ENCODE measurements at places on chromosomes 7 and 10.

DNA sequence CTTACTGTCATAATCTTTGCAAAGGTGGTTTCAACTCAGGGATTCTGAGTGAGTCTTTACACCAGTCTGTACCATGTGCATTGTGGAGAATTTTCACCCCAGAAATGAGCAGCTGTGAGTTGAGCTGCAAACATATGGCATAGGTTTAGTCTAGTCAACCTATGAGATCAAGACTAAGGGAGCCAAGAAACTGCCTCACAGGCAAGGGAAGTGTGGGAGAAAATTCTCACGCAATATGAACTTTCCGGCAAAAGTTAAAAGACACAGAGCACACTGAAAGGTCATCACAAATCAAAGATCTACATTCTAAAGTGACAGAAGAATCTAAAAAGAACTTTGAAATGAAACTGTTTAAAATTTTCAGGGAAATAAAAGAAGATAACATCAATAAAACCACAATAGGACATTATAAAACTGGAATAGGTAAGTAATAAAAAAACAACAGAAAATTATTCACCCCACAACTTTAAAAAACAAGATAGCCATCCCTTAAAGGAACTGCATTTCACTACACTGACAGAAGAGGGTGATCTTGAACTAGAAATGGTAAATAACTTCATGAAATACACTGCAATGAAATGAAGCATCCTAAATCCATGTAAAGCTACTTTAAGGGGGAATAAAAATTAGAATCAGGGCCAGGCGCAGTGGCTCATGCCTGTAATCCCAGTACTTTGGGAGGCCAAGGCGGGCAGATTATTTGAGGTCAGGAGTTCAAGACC is 63.5 kb downstream of the LGI1 start:
- DNase-seq = no peak

DNA sequence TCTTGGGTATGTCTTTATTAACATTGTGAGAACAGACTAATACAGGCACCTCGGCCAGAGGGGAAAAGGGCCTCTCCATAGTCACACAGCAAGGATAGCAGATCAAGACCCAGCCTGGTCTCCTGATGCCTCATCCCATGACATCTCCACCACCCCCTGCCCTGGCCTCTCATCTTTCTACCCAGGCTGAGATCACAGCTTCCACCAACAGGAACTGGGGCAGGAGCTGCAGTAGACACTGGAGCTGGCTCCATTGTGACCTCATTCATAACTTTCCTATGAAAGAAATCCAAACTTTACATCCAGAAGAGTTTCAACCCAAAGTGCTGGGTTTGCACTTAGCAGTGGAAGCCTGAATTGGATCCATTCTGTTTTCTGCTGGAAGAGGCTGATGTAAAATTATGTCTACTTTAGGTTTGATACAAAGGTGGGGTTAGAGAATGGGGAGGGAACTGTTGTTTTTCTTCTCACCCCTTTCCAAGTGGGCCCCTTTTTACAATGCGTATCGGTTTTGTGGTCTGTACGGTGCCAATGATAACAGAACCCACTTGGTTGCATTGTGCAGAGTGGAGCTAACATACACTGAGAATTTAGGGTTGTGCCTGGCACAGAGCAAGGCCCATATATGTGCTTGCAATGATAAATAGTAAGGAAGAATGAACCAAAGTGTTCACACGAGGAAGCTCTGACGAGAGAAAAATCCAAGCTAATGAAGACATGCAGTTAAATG is 28.6 kb upstream of the INSIG1 start:
- DNase-seq = no peak

- DNase-seq = no peak
Measured at GRCh38 chr7:106110885-106111654, 1.0 kb downstream of the SYPL1 start.

DNA sequence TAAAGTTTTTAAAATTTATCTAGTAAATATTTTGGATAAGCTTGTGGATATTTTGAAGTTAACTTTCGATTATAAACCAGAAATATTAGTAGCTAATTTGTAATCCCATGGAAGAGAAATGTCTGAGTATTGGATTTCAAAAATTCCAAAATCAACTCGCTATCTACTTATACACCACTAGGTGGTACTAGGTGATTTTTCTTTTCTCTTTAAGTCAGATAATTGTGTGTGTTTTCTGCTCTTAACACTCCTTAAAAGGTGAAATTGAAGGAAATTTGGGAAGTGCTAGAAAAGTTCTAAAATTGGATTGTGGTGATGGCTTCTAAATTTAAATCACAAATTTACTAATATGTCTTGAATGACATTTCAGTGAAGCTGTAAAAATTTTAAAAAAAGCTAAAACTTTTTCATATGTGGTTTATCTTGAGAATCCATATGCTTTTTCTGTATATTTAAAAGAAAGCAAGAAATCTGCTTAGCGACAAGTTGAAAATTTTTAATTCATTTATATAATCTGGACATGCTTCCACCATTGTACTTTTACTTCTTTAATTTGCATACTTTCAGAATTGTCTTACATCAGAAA is 90.2 kb downstream of the IPMK start:
- no peak for DNase-seq

DNA sequence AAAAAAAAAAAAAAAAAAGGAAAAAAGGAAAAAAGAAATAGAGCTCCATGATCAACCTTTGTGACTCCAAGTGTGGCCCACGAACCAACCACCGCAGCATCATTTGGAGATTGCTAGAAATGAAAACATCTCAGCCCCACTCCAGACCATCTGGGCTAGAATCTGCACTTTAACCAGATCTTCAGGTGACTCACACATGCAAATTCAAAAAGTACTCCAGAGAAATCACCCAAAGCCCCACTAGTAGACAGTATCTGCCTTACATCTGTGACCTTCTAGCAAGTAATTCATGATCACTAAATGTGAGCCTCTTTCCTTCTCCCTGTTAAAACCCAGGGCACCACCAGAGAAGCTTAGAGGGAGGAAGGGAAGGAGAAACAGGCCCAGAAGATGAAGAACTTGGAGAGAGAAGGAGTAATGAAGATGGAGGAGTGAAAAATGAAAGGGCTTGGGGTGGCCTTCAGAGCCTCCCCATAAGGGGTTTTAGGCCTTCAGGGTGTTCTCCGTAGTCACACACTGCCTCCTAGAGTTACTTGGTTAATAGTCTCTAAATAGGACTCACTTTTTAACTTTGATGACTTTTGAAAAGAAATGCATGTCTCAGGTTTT is 94.0 kb downstream of the SLC37A3 start:
- no peak for DNase-seq

DNA sequence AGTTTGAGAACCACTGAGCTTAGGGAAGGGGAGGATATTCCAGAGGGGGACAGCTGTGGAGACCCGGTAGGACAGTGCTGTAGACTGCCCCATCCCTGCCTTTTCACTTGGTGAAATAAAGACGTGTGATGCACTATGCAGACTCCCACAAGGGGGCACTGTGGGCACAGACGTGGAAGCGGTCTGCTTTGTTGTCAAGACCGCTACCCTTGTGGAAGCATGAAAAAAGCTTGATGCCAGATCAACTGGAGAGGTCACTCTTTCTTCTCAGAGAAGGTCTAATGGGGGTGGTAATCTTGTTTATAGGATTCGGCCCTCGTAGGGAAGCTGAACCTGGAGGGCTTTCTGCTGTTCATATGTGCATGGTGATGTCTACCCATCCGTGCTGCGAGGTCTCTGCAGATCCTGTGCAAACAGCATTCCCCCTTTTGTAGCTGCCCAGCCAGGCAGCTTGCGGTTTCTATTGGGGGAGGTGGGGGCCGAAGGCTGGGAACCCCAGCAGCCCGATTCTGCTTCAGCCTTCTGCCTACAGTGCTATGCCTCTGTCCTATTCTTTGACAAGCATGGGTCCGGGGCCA is 13.7 kb downstream of the RPS24 start:
- DNase-seq = no peak

DNA sequence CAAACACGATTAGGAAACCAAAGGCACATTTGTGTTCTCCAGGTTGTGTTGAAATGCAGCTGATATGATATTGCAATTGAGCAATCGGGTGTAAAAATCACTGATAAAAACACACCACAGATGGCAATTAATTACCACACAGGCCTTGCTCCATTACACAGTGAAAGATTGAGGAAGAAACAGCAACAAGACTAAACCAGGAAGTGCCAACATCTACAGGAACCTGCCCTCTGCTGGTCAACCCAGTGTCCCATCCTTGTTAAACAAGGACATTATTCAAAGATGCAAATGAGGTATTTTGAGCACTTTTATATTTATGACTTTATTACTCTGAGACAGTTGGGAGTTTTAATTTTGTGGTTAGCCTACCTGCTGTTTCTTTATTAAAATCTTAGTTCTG is 765.6 kb upstream of the GHITM start:
- DNase-seq = no peak

DNA sequence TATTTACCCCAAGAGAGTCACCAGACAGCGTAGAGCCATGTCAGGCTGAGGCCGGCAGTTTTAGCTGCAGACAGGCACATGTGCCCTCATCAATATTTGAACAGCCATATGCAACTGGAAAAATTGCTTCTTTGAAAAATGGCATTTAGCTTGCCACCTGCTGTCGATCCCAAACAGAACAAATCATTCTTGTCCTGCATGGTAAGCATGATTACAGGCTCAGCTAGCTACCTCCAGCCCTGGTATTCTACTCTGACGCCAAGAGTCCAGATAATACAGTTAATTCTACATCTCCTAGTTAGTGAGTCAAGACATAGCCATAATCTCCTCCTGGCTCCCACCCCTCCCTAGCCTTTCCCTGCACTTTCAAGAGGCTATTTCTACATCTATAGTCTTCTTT is 7.7 kb downstream of the CREB3L2 start:
- DNase-seq = no peak

All from HS-27A (cell line).